Effector memory CD4-positive, alpha-beta T cell (primary cell): ENCODE measurements at places on chromosomes 16 and 17.

GRCh38 chr16:4180511-4180910 is 61.4 kb downstream of the SRL start:
- no peak for DNase-seq

DNA sequence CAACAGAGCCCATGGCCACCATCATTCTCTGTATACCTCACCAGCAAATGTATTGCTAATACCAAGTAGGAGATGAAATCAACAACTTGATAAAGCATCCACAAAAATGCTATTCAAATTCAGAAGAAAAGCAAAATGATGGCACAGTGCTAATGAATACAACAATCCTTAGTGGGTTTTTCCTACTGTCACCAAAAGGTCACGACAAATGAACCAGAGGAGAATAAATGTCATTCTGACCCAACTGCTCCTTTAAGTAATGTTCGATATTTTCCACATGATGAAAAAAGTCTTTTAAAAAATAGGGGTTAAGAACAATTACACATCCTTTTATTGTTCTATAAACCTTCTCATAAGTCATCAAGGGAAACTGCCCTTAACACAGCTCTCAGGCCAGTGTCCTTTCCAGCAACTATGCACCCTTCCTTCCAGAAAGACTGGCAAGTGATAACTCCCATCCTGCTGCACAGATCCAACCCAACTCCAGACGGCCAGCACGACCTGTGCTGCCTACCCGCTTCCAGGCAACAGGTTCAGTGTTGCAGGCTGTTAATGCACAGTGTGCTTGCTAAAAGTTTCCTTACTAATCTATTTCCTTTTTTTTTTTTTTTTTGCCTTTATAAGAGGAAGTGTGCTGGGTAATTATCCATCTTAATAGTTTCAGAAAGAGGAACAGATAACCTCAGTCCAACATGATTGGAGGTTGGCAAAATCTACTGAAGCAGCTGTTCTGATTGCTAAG is 15.4 kb downstream of the FBXO31 start:
- DNase-seq, result no peak

DNA sequence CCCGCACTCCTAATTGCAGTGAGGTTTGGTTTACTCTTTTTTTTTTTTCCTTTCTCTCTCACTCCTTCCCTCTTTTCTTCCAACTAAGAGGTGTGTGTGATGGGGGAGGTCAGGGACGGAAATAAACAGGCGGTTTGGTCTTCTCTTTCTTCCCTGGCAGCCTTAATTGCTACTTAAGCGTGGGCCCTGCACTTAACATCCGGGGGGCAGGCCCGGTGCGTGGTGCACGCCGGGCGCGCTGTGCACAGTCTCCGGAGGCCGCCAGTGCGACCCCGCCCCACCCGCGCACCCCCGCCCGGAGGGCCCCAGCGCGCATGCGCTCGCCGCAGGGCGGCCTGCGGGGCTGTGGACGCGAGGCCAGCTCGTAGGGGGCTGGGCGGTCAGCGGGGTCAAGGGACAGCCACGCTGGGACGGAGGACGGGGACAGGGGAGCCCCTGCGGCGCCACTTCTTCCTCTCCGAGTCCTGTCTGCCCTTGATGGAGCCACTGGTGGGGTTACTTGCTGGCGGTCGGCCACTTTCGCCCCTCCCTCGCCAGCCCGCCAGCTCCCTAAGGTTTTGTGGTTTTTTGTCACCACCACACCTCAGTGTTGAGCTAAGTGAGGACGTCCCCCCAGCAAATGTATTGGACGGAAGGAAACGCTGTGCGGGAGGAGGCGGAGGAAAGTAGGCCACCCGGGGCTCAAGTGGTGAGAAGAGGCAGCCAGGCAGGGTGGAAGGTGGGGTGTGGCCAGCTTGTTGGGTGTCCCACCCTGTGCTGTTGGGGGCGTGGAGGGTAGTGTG is 120.9 kb downstream of the MRM1 start:
- DNase-seq, result peak; percentile 40

DNA sequence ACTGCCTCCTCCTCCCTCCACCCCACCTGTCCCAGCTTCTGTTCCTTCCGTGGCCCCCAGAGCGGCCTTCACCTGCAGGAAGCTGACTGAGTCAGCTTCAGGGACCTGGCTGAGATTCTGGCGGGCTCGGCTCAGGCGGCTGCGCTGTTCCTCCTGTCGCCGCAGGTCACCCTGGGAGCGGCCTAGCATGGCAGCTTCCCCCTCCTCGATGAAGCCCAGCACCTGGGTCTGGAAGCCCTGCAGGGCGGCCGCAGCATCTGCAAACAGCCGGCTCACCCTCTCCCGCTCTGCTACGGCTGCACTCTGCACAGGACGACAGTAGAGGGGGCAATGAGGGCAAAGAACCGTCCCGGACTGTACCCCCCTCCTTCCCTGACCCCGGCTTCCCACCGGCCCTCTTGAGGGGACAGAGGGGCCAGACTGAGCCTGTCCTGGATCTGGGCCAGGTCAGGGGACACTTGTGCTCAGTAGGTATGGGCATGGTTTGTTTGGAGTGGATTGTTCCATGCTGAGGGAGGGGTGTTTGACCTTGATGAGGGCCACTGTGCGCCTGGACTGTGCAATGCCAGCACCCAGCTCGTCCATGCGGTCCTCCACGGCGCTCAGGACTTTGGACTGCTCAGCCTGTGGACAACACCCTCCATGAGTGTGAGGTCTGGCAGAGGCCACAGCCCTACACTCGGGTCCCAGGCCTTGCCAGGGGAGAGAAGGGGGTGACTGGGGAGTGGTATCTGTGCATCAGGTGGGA is 2.0 kb downstream of the TRIM47 start:
- DNase-seq, result peak; percentile 65

- no peak for DNase-seq
Observed at GRCh38 chr17:78343187-78343542, 16.7 kb downstream of the SOCS3 start.

- no peak for DNase-seq
Observed at GRCh38 chr16:57257455-57258070, 12.5 kb downstream of the ARL2BP start.

- no peak for DNase-seq
Observed at GRCh38 chr17:49755663-49756283, 8.2 kb downstream of the FAM117A start.

- no peak for DNase-seq
Observed at GRCh38 chr17:43395165-43395564, 3.6 kb upstream of the ARL4D start.

DNA sequence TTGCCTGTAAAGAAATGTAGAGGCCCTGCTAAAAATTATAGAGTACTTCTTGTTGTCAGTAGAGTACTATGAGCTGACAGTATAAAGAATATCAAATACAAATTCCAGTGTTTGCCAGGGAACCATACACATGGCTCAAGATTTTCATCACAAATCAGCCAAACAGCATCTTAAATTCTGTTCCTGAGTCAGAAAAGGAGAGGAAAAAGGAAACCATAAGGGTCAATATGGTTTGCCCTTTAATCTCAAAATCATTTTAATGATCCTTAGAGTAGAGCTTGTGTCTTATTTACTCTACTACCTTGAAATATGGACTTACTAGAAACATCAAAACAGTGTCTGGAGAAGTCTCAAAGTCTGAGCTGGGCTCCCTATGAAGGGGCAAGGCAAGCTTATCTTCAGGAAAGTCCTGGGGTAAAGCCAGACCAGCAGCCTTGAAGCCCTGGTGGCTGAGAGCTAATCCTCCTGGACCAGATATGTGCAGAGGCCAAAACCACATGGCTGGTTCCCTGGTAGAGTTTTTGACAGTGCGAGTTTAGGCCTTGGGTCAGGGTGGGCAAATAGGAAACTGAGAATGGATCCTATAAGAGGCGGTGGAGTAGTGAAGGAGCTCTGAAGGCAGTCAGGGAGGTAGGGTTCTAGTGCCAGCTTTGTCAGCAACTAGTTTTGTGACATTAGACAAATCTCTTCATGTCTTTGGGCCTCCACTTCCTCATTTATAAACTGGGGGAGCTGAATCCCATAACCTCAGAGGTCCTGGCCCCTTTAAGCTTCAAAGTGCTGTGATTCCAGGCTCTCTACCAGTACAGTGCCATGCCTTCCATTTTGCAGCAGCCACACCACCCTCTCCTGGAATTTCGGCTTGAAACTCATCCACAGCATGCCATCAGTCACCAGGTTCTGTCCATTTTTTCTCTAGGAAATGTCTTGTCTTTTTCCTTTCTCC is 38.9 kb downstream of the MRTFB start:
- DNase-seq, result no peak

DNA sequence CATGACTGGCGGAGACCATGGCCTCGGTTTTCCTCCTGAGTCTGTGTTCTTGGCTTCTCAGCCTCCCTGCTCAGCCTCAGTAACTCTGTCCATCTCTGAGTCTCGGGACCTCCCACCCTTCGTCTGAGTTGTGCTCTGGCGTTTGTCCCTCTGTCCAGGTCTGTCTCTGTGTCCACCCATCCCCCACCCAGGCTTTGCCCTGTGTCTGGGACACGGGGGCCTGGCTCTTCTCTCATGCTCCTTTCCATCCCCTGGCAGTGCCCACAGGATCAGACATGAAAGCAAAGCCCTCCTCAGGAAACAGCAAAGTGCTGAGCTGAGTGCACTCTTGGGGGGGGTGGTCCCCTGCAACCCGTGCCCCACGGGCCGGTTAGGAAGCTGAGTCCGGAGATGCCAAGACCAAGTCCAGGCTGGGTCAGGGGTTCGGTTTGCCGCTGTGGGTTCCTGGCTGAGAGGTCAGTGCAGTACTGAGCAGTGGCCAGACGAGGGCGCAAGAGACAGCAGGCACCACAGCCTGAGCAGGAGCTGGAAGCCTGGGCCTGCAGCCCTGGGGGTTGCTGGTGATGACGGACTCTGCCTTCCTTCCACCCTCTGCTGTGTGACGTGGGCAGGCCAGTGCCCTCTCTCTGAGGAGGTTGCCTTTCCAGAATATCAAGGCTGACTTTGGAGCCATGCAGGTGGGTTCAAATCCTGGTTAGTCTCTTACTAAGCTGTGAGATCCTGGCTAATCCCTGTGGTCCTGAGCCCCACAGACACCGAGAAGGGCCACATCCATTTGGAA is 2.5 kb downstream of the P2RX1 start:
- peak; percentile 56 for DNase-seq

- DNase-seq, result no peak
Observed at GRCh38 chr17:50563092-50563511, 2.6 kb downstream of the CACNA1G start.

DNA sequence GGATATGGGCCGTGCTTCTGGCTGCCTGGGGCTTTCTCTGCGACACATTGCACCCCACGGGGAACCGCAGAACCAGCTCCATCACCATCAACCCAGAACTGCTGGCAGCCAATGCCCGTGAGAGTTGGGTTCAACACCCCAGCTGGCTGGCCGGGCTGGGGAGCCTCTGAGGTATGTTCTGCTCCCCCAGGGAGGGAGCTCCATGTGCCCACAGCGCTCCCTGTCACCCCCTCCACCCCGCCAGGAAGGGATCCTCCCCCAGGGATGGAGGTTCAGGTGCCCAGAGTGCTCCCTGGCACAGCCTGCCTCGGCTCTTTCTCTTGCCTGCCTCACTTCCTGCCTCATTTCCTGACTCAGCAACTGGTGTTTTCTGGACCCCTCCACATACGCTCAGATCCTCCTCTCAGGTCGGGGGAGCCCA is 24.2 kb upstream of the MPRIP start:
- no peak for DNase-seq

DNA sequence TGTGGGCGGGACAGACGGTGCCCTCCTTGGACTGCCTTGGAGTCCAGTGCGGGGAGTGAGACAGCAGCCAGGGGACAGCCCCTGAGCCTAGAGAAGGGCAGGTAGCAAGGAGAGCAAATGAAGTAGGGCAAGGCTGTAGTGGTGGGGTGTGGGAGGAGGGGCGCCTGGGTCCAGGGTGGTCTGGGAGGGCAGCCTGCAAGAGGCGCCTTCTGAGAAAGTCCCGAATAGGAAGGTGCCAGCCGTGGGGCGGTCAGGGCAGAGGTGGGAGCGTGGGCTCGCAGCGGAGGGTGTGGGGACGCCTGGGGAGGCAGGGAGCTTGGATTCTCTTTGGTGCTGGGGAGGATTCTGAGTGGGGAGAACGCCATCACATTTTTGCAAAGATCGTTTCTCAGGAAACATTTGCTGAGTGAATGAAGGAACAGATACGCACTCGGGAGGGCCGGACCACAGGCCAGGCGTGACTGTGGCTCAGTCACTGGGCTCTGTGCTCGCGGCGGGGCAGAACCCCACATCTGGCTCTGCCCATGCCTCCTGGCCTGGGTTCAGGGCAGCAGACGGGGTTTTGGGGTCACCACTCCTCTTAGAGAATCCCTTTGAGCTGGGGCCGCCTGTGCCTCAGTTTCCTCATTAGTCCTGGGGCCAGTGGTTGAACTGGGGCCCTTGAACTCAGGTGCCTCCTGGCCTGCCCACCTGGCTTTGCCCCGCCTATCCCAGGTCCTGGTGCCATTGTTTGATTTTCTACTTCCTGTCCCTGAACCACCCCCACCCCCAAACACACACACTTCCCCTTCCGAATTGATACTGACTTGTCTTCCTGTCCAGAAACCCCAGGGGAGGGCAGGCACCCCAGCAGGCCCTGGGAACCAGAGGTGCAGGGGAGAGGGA is 4.2 kb downstream of the SNN start:
- no peak for DNase-seq

DNA sequence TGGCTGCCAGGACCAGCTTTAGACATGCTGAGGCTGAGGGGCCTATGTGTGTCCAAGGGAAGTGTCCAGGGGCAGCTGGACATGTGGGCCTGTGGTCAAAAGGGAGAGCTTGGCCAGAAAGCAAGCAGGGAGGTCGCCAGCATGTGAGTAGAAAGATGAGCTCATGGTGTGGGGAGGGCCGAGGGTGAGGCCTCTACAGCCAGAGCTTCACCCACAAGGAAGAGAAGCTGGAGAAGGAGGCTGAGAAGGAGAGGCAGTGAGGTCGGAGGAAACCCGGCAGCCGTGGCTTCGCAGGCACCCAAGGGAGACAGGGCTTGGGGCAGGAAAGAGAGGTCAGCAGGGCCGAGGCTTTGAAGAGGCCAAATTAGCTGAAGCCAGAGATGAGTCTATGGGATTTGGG is 4.0 kb upstream of the HSD11B2 start:
- no peak for DNase-seq

DNA sequence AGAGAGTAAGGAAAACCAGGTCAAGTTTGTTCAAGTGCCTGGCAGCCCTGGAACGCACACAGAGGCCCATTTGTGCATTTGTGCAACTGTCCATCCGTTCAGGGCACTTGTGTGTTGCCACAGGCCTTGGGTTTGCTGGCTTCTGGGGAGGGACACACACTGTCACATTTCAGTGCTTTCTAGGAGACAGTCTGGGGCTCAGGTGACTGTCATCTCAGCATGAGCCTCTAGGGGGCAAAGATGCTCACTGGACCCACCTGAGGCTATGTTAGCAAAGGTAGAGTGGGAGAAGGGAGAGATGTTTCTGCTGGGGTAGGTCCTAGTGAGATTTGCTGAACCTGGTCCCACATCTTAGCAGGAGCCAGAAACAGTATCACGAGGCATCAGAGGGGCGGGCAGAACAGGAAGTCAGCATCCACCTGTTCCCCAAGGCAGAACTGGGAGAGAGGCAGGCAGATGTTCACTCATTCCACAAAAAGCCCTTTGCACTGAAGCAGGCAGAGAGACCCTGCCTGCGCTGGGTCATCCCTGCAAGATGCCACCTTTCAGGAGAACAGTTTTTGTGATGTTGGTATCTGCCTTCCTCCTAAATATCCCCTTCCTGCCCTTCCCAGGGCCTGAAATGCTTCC is 48.5 kb downstream of the RAI1 start:
- peak; percentile 18 for DNase-seq
